ENCODE measurements at places on chromosomes 11 and 22. TPM values are rescaled to one million over a fixed set of nuclear protein-coding genes. Genes with fewer than 3 reads are reported as not detected.

The MUC2 gene
- 0.08 TPM for polyA plus RNA-seq

DNA sequence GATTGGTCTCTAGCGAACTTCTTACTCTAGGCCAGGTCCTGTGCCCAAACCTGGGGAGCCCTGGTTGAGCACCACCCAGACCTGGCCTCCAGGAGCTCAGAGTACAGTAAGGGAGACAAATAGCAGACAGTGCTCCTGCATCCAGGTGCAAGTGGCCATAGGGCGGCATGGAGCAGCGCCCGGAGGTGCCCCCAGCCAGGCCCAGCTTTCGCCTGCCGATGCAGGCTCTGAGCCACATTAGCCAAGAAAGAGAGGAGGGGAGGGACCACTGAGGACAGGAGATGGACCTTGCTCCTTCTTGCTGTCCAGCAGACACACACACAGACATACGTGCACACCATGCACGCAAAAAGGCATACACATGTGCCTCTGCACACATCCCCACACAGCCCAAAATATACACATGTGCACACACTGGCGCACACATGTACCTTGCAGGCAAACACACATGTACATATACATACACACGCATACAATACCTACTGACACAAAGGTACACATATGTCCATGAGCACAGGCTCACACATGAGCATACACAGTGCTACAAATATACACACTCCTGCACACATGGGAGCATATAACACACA is 68.7 kb upstream of the FGF3 start:
- DNase-seq, result no peak

DNA sequence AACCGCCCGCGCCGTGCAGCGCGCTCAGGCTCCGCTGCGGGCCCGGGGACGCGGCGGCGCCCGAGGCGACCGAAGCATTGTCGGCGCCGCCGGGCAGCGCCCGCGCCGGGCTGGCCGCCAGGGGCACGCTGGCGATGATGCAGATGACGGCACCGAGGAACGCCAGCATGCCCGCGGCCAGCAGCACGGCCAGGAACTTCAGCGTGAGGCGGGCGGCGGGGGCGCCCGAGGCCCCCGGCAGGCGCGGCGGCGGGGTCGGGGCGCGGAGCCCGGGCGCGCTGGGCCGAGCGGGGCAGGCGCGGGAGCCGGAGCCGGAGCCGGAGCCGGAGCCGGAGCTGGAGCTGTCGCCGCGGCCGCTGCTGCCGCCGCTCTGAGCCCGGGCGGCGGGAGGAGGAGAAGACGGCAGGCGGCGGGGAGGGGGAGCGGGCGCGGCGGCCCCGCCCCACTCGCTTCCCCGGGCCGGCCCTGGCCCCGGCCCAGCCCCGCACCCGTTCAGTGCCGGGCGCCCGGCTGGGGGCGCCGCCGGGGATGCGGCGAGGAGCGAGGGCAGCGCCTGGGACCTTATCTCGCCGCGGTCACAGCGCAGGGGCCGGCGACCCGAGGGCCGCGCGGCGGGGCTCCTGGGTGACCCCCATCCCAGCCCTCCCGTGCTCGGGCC is at the start of gene NPTXR:
TSS of gene NPTXR (minus strand) at position 372 of the 658 bp plus-strand sequence.
- DNase-seq, result no peak

DNA sequence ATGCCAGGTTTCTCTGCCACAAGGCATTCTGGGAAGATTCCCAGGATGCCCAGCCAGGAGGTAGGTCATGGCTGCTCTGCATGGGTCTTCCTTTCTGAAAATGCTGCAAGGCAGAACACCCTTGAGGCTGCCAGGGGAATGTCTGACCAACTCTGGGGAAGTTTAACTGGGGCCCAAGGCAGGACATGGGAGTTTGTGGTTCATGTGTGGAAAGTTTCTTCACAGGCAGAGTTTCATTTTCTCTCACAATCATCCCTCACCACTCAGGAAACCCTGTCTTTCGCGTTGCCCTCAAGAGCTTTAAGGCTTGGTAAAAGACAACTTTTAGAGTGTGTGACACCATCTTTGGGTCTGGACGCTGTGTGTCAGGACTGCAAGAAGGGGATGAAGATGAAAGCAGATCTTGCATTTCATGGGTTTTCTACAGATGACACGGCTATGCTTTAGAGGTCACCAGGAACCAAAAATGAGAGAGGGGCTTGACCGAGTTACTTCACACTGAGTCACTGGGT is 133.5 kb downstream of the CD44 start:
- no peak for DNase-seq

- DNase-seq, result no peak
These were observed 3.3 kb downstream of the SERPINH1 start for GRCh38 chr11:75565221-75565814.

- no peak for DNase-seq
These were observed 1.6 kb downstream of the PAX6 start for GRCh38 chr11:31809541-31809856.

GRCh38 chr11:88115828-88116755 is 59.2 kb downstream of the RAB38 start:
- DNase-seq, result no peak

Measured in left renal cortex interstitium (tissue), 4 donors.